ENCODE measurements at places on chromosomes 13 and 19.
A peak's percentile ranks its signal among the peaks of the same experiment; 100 is the strongest.

DNA sequence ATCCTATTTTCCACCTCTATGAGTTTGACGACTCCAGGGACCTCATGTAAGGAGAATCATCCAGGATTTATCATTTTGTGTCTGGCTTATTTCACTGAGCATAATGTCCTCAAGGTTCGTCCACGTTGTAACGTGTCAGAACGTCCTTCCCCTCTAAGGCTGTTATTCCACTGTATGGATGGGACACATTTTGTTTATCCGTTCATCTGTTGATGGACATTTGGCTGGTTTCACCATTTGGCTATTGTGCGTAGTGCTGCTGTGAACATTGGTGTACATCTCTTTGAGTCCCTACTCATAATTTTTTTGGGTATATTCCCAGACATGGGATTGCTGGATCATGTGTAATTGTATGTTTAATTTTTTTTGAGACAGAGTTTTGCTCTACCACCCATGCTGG lies 21.5 kb downstream of the CRTC1 start:
- H3K27ac ChIP-seq, result no peak overlapping the region
- H3K27me3 ChIP-seq, result no peaks in the 10 kb centered on the region
- H3K4me1 ChIP-seq, result peaks cover 5% of the 10 kb centered on the region
- DNase-seq, result no peak
- H3K4me3 ChIP-seq, result no peak overlapping the region

- H3K4me1 ChIP-seq, result no peaks in the 10 kb centered on the region
- DNase-seq, result no peak
- H3K27ac ChIP-seq, result no peak overlapping the region
- peaks cover 24% of the 10 kb centered on the region for H3K36me3 ChIP-seq
These were observed 15.6 kb upstream of the TMPRSS9 start for GRCh38 chr19:2344381-2344870.

DNA sequence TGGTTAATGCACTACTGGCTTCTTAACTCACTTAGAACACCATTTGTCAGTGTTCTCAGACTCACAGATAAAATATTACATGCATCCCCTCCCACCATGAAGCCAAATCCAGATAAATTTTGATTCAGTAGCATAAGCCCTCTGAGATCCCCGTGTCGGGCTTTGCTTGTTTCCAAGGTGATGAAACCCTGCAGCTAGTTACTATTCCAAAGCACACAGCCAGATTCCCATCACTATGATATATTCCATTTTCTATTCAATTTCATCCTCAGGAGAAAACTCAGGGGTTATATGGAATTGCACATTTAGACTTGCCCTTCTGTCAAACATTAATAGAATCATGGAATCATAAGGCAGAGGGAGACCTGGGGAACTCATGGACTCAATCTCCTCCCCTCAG lies 9.4 kb upstream of the FAM124A start:
- H3K36me3 ChIP-seq, result no peaks in the 10 kb centered on the region
- H3K4me1 ChIP-seq, result no peaks in the 10 kb centered on the region
- no peaks in the 10 kb centered on the region for H3K27me3 ChIP-seq
- no peak overlapping the region for H3K27ac ChIP-seq
- no peak for DNase-seq

DNA sequence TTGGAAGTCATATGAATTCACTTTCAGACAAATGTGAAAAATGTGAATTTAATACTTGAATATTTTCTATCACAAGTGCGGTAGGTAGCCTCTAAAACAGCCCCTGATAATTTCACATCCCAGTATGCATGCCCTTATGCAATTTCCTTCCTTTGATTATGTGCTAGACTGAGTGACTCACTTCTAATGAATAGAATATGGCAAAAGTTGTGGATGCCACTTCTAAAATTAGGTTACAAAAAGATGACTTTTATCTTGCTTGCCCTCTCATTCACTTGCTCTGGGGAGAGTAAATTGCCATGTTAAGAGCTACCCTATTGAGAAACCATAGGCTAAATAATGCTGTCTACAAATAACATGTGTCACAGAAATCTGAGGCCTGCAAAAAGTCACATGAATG lies 402.5 kb upstream of the PCDH9 start:
- no peak overlapping the region for H3K4me3 ChIP-seq
- no peaks in the 10 kb centered on the region for H3K36me3 ChIP-seq
- no peaks in the 10 kb centered on the region for H3K27me3 ChIP-seq
- H3K4me1 ChIP-seq, result no peaks in the 10 kb centered on the region
- no peak overlapping the region for H3K27ac ChIP-seq

- no peak for DNase-seq
- H3K27me3 ChIP-seq, result no peaks in the 10 kb centered on the region
- H3K36me3 ChIP-seq, result peaks cover 28% of the 10 kb centered on the region
- H3K4me3 ChIP-seq, result peak overlapping the region; percentile 100
- H3K4me1 ChIP-seq, result peaks cover 38% of the 10 kb centered on the region
- H3K27ac ChIP-seq, result peak overlapping the region; percentile 44
These were observed 3.4 kb downstream of the BSG start for GRCh38 chr19:575527-576506.

GRCh38 chr13:72599178-72599743 lies 128.2 kb downstream of the MZT1 start:
- no peaks in the 10 kb centered on the region for H3K27me3 ChIP-seq
- no peak overlapping the region for H3K27ac ChIP-seq
- H3K4me1 ChIP-seq, result no peaks in the 10 kb centered on the region
- no peak for DNase-seq
- no peak overlapping the region for H3K4me3 ChIP-seq

DNA sequence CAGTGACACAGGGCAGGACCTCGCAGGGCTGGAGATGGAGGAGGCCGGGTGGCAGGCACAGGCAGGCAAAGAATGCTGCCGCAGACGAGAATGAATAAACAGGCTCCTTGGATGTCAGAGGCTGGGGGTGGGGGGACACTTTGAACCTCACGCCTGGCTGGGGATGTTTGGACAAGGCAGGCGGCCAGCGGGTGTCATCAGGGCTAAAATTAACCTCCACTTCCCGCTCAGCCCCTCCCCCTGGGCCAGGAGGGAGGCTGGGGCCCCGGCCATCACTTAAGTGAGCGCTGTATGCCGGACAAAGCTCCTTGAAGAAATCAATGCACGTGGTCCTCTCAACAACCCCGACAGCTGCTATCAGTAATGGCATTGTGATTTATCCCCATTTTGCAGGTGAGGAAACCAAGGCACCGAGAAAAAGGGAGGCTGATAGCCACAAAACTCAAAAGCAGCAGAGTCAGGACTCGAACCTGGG lies 10.3 kb upstream of the FUT5 start:
- no peak overlapping the region for H3K27ac ChIP-seq
- no peak for DNase-seq
- no peaks in the 10 kb centered on the region for H3K36me3 ChIP-seq
- peaks cover 3% of the 10 kb centered on the region for H3K27me3 ChIP-seq
- H3K4me1 ChIP-seq, result peaks cover 4% of the 10 kb centered on the region

- no peaks in the 10 kb centered on the region for H3K36me3 ChIP-seq
- H3K4me1 ChIP-seq, result no peaks in the 10 kb centered on the region
- H3K27ac ChIP-seq, result no peak overlapping the region
- no peaks in the 10 kb centered on the region for H3K27me3 ChIP-seq
- no peak for DNase-seq
- H3K4me3 ChIP-seq, result no peak overlapping the region
These were observed 108.2 kb downstream of the EDNRB start for GRCh38 chr13:77810430-77810829.

DNA sequence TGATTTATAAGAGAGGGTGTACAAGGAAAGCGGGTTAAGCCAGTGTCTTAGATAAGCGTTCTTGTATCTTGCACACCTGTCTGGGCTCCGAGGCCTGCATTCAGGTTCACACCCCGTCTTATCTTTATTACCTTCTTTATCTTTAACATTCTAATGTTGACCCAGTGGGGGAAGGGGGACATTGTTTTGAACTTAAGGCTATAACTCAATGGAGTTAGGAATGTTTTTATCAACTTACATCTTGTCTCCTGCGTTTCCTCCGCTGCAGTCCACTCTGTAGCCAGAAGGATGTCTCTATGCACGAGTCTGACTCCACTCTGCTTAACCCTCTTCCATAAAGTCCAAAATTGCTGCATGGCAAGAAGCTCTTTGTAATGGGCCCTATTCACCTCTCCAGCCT lies 71.2 kb downstream of the FGF9 start:
- no peak overlapping the region for H3K27ac ChIP-seq
- DNase-seq, result no peak
- no peaks in the 10 kb centered on the region for H3K4me1 ChIP-seq
- H3K27me3 ChIP-seq, result no peaks in the 10 kb centered on the region

- no peaks in the 10 kb centered on the region for H3K4me1 ChIP-seq
- DNase-seq, result no peak
- H3K27me3 ChIP-seq, result no peaks in the 10 kb centered on the region
- H3K36me3 ChIP-seq, result peaks cover 24% of the 10 kb centered on the region
- H3K27ac ChIP-seq, result no peak overlapping the region
These were observed 5.0 kb downstream of the GRIK5 start for GRCh38 chr19:42065051-42065450.

DNA sequence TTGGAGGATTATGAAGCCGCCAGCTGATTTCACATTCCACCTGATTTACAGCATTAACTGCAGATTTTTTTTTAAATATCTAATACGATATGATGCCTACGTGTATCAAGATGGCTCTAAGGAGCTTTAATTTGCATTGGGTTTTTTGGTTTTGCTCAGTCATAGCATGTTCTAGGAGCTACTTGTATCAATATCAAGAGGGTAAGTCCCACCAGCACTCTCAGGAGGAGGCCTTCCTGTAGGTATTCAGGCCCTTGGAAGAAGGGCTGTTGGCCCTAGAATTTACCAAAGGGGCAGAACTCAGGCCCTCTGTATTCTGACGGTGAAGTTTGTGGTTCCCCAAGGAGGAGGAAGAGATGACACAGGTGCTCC lies 97.2 kb upstream of the IPO5 start:
- H3K4me1 ChIP-seq, result no peaks in the 10 kb centered on the region
- no peaks in the 10 kb centered on the region for H3K27me3 ChIP-seq
- H3K27ac ChIP-seq, result no peak overlapping the region
- DNase-seq, result no peak

GRCh38 chr19:6997679-6998445 lies 23.4 kb downstream of the MBD3L2B start:
- no peaks in the 10 kb centered on the region for H3K4me1 ChIP-seq
- no peak overlapping the region for H3K4me3 ChIP-seq
- DNase-seq, result no peak
- H3K27ac ChIP-seq, result no peak overlapping the region
- H3K36me3 ChIP-seq, result no peaks in the 10 kb centered on the region
- no peaks in the 10 kb centered on the region for H3K27me3 ChIP-seq

- H3K27ac ChIP-seq, result no peak overlapping the region
- H3K4me1 ChIP-seq, result no peaks in the 10 kb centered on the region
- no peaks in the 10 kb centered on the region for H3K27me3 ChIP-seq
- DNase-seq, result no peak
- H3K36me3 ChIP-seq, result peaks cover 5% of the 10 kb centered on the region
- no peak overlapping the region for H3K4me3 ChIP-seq
These were observed 33.0 kb downstream of the MIPEP start for GRCh38 chr13:23856008-23856750.

Measured in ascending aorta (tissue), 2 donors.